ENCODE measurements at places on chromosomes 4 and X. TPM values are rescaled to one million over a fixed set of nuclear protein-coding genes. Genes with fewer than 3 reads are reported as not detected.
A peak's percentile ranks its signal among the peaks of the same experiment; 100 is the strongest.

DNA sequence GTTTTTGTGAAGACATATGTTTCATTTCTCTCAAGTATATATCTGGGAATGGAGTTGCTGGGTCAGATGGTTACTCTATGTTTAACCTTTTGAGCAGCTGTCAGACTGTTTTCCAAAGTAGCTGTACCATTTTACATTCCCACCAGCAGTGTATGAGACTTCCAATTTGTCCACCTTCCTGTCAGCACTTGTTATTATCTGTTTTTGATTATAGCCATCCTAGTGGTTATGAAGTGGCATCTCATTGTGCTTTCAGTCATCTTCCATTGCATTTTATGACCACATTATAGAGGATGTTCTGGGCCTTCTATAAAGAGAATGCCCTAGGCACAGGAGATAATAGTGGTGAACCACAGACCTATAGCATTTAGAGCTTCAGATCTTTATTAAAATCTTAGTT lies 39.2 kb downstream of the CLCN4 start:
- DNase-seq = no peak

DNA sequence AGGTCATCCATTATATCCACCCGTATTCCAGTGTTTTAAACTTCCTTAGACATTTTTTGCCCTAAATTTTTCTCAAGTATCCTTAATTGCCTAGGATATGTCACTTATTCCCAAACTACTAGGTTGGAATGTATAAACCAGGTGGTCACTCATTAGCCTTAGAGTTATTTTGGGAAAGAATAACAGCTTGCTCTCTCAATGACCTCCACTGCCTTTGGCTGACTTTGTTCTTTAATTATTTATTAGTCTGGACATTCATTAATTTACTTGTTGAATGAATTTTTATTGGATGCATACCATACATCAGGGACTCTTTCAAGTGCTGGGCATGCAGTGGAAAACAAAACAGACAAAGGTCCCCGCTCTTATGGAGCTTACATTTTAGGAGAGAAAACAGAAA lies 609.3 kb upstream of the IGFBP7 start:
- no peak for DNase-seq

GRCh38 chr4:31156221-31156620 lies 436.1 kb downstream of the PCDH7 start:
- no peak for DNase-seq

- no peak for DNase-seq
Observed at GRCh38 chr4:169971456-169972015, 54.7 kb downstream of the MFAP3L start.

- peak; percentile 86 for DNase-seq
Observed at GRCh38 chrX:10199212-10199611, 42.4 kb downstream of the CLCN4 start.

DNA sequence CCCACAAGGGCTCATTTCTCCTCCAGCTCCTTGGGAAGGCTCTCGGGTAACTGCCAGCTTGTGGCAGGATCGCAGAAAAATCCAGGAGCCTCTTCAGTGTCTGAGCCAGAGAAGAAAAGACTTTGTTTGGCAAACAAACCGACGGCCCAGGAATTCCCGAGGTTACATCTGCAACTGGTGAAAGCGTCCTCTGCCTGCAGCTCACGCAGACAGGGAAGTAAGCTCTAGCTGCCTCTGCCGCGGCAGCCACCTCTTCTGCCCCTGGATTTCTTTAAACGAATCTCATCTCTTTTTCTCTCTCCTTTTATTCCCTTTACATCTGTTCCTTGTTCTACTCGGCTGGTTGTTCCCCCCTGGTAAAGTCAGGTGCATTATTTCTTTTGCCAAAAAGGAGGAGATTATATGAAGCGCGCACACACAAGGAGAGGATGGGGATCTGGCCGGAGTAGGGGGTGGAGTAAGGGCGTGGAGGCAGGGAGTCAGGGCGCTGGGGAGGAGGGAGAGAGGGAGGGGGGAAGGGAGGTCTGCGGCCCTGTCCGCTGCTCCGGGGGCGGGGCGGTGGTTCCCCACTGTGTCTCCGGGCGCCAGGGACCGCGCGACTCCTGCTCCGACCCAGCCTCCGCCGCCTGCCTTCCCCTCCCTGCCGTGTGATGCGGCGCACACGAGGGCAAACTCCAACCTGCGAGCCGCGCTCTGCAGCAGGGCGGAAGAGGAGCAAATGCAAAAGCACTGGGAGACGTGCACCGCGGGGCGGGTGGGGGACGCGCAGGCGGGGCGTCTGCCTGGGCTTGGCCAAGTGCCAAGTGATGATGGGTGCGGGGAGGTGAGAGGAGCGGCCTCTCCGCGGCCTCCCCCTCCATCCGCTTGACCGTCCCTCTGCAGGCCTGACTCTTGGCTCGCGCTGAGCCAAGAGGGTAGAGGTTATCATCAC lies at the start of gene DCHS2:
TSS of gene DCHS2 (minus strand) at position 459 of the 931 bp plus-strand sequence. CDS start at position 15, 444 bp downstream.
- DNase-seq = peak; percentile 79

DNA sequence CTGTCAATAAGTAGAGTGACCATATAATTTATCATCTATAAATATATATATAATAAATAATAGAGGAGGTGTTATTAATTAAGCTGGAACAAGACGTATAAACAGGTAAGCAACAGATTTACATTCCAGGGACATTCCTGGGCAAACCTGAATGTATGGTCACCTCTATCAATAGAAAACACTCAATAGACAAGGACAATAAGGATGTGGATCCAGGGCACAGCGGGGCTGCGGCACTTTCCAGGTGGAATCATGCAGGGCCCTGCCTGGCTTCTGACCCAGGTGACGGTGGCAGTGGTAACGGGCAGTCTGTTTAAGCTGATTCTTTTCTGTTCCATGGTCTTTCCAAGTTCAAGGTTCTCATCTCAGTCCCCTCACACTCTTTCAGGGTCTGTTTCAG lies 22.5 kb downstream of the ENPEP start:
- no peak for DNase-seq

DNA sequence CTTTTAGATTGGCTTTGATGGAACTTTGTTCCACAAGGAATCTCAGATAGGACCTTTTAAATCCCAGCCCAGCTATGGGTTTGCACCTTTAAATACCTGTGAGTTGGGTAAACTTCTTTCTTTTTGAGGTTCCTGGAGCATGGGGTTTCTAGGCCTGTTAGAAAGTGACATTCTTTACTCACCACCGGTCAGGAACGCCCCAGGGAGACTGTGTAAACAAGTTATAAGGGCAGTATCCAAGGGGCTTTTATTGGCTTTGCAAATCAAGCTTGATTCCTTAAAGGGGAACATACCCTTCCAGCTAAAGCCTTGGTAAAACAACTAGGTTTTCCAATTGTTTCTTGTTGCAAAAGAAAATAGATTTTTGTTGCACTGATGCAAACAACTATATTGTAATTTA lies 93.4 kb downstream of the TENT5D start:
- no peak for DNase-seq

DNA sequence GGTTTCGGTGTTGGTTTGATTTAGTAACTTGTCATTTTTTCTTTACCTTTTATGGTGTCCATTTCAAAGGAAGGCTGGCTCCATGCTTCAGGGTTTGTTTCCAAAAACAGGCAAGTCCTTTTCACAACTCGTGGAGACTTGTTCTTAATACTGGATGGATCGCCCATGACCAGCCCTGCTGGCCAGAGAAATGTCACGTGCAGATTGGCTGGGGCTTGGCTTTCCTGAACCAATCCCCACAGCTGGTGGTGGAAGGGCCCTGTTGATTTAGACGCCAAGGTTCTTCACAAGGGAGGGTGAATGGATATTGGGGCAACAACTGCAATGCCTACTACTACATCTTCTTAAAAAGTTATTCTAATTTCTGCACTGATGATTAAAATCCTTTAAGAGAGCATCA lies 92.6 kb downstream of the SHROOM3 start:
- DNase-seq = no peak

PPEF2 gene
- polyA plus RNA-seq = not detected

ZDHHC9 gene
- polyA plus RNA-seq = 1.2 TPM

MAEA gene
- 58.8 TPM for polyA plus RNA-seq

CC2D2A gene
- 3.1 TPM for polyA plus RNA-seq

RADX gene
- 3.5 TPM for polyA plus RNA-seq

BTC gene
- polyA plus RNA-seq = 0.06 TPM

CLCN4 gene
- polyA plus RNA-seq = 0.85 TPM

HOPX gene
- polyA plus RNA-seq = 16.4 TPM
